NCI-H1417 treated with DMSO at 0.1 percent for 48 hours (cell line): ENCODE measurements at places on chromosomes 1 and 21.

- DNase-seq, result no peak
These were observed 43.2 kb upstream of the PLA2G4A start for GRCh38 chr1:186785503-186785902.

DNA sequence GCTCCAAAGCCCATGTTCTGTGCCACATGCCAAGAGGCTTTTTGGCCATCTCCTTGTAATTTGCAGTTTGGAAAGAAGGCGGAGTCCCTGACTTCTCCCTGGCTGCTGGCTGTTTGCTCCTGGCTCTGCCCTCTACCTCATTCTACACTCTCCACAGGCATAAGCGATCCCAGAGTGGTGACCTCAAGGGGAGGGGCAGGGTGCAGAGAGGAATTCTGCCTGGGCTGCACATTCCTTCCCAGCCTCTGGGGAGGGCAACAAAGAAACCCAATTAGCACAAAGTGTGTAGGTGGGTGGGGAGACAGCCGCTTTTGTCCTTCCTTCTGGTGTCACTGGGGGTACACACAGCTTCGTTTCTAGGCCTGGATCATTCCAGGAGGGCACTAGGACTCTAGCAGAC is 95.3 kb downstream of the HIVEP3 start:
- DNase-seq, result no peak

- DNase-seq, result no peak
These were observed 4.8 kb downstream of the AIRE start for GRCh38 chr21:44290327-44291077.

DNA sequence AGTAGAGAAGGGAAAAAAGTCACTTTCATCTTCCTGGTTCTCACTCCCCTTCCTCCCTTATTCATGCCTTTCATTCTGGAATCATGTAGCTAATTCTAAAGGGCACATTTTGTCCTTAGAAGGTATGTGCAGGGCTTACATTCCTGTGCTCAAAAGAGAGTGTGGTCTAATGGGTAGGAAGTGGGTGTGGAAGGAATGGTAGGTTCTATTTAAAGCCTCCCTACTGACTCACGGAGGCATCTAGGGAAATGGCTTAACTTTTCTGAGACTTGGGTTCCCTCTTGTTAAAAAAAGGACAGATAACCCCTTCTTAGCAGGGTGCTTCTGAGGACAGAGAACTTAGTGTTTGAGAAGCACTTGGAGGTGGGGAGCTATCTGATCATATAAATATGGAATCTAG is 249.3 kb upstream of the DUSP10 start:
- DNase-seq, result no peak

DNA sequence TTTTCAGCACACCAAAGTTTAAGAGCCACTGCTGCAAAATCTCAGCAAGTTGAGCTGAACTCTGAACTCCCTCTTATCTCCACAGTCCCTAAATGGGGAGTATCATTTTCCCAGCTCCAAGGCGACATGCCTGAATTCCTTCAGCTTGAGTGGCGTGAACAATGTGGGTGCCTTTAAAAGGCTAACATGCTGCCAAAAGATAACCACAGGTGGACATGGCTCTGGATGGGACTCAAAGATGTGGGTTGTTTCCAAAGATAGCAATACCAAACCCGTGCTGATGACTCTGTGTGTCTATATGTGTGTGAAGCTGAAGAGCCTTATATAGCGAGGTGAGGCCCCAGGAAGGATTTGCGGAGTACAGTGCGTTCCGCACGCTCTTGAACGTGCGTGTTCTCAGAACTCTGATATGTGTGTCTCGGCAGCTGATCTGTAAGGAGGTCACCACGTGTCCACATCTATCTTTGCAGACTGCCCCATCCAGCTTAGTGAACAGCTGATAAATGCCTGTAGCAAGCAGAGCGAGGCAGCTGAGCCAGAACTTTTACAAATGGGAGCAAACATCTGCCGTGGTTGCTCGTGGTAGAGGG is 189.2 kb downstream of the DYRK1A start:
- DNase-seq, result no peak

DNA sequence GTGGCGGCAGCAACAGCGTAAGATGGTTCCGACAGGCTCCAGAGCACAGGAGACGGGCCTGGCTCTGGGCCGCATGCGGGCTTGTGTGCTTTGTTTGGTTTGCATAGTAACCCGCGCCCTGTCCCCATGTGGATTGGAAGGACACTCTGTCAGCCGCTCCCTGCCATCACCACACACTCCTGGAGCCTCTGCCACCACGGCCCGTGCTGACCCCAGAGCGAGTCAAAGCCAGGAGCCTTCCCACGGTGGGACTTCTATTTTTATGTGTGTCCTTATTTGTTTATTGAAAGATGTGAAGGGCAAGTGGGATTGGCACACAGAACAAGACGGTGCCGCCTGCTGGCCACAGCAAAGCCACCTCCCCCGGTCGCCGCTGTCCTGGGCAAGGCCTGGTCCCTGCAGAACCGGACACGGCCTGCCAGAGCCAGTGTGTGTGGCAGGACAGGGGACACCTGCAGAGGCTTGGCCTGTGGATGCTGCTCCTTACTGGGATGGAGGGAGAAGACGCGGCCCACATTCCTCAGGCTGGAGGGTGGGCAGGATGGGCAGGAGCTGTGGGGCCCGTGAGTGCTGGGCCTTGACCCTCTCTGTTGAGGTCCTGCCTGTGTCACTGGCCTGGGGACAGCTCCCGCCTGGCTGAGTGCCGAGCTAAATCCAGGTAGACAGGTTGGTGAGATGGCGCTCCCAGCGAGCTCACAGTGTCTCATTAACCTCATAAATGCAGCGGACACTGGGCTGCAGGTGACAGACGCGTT is 64.4 kb downstream of the AGPAT3 start:
- no peak for DNase-seq

DNA sequence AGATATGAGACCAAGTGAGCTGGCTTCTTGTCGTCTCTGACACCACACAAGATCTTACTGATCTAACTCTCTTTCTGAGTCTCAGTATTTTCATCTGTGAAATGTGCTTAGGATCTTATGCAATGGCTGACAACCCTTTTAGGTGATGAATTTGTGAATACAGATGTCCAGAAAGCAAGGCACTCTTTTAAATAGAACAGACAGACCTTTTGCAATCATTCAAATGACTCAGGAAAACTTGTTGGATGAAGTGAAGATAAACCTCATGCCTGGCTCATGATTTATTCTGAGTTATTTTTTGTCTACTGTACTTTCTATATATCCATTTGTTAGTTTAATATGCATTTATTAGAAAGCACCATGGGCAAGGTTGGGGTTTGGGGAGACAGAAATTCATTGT is 411.3 kb downstream of the PTPRU start:
- DNase-seq, result no peak

GRCh38 chr1:93710499-93711453 is 29.1 kb upstream of the BCAR3 start:
- DNase-seq, result no peak

DNA sequence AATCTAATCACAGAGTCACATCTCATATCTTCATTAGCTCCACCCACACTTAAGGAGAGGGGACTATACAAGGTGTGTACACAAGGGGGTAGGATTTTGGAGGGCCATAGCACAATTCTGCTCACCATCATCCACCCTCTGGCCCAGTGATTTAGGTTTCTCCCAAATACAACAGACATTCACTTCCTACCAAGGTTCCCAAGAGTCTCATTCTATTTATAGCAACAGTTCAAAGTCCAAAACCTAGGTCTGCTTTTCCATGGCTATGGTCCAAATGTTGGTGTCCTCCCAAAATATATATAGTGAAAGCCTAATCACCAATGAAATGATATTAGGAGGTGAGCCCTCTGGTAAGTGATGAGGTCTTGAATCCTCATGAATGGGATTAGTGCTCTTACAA is 353.2 kb upstream of the PLD5 start:
- DNase-seq, result no peak

DNA sequence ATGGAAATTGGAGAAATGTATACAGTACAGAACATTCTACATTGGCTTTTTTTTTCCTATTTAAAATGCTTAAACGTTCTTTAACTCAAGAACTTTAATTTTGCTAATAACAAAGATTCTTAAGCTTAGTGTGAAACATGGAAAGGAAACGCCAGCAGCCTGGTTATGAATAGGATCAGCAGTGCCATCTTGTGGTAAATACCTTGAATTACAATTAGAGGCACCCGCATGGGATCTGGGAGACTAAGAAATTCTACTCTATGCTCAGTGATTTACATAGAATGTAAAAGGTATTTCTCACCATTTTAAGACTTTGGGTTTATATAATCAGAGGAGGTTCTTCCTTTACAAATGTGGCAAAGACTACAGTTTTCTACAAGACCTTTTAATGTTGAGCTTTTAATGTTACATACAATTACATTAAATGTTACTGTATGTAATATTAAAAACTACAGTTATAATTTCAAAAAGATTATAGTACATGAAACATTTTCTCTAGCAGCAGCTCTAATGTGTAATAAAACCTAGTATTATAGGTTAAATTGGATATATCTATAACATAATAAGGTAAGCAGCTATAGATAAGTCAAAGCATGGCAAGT is 32.1 kb upstream of the APOBEC4 start:
- no peak for DNase-seq

DNA sequence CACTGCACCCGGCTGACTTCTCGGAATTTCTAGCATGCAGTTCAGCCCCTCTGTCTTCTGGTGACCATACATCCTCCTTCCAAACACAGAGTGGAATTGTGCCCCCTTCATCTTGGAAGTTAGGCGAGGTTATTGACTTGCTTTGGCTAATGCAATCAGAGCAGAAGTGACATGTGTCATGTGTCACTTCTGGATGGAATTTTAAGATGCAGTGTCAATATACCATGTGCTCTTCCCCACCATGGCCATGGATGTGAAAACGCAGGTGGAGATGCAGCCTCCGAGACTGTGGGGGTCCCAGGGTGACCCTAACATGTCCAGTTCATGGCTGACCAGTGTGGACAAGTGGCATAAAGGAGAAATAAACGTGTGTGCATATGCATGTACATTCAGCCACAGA is 83.0 kb downstream of the KCNJ6 start:
- DNase-seq, result no peak

GRCh38 chr21:25081096-25081495 is 526.2 kb downstream of the MRPL39 start:
- DNase-seq, result no peak

DNA sequence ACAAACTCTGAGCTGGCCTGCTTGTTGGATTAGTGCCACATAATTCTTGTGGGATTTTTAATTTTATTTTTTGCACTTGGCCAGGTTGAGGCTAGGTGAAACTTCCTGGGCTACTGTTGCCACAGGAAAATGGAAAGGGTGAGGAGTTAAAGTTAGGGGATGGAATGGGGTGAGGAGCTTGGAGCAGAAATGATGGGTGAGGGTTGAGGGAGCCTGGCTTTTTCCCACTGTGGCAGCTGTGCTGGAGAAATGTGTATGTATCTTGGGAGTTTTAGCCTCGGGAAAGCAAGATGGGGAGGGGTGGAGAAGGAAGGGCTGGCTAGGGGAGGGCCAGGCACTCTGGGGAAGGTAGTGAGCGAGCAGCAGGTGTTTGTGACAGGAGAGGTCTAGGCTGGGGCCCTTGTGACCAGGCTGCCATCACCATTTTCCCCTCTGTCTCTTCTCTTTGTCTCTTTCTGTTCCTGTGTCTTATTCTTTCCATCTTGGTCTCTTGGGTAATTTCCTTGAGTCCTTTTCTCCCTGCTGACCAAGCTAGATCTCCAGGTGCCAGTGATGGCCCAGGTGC is 2.0 kb downstream of the ZNF687 start:
- DNase-seq, result no peak

- no peak for DNase-seq
These were observed 9.0 kb downstream of the TTLL10 start for GRCh38 chr1:1182491-1183220.

DNA sequence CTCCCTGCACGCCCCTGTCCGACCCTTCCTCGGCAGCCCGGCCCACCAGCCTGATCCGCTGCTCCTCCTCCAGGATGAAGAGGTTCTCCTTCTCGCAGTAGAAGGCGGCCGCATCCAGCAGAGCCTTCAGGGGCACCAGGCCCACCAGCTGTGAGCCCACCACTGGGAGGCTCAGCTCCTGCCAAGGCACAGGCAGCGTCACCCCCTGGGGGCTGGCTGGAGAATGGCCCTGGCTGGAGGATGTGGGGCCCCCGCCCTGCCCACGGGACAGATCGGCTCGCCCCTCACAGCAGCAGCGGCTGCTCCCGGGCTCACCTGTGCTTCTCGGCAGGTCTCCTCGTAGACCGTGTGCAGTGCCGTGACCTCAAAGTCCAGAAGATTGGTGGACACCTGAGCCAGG is 5.3 kb downstream of the FTCD start:
- no peak for DNase-seq

DNA sequence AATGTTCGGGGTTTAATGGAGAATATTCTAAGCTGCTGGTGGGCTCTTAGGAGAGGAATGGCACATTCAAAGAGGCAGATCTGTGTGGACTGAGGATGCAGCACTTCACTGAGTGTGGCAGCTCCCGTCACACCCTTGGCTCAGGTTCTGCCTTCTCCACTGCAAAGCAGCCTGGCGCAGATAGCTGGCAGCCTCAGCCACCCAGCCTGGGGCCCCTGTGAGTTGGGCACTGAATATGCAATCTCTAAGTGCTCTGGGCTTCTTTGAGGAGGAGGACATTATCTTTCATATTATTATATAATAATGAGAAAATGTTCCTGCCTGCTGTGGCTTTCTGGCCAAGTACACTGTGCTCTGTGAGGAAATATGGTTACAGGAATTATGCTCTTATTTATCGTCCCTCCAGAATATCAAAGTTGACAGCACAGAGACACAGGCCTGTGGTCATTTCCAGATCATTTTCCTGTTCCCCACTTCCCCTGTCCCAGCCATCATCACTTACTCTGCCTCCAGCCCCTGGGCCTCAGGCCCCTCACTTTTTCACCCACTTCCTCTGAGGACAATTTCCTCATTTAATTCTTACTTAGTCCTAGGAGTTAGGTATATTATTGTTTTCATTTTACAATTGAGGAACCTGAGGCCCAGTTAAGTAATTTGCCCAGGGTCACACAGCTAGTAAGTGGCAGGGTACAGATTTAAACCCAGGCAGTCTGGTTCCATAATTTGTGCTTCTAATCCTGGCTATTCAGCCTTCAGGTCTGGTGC is 53.6 kb downstream of the MAB21L3 start:
- no peak for DNase-seq

- no peak for DNase-seq
These were observed 13.5 kb downstream of the OLFML2B start for GRCh38 chr1:162010175-162010506.

DNA sequence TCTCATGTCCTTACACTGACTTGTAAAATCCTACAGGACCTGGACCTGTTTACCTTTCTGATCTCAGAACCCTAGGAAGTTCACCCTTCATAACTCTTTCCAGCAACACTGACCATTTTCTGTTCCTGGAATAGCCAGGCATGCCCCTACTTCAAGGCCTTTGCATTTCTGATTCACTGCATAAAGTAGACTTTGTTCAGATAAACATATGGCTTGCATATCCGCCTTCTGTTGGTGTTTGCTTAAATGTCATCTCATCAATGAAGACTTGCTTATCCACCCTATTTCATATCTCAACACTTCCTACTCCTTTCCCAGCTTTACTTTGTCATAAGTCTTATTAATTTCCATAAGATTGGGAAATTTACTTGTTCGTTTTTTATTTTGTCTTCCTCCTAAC is 57.4 kb downstream of the HSPA13 start:
- DNase-seq, result no peak

DNA sequence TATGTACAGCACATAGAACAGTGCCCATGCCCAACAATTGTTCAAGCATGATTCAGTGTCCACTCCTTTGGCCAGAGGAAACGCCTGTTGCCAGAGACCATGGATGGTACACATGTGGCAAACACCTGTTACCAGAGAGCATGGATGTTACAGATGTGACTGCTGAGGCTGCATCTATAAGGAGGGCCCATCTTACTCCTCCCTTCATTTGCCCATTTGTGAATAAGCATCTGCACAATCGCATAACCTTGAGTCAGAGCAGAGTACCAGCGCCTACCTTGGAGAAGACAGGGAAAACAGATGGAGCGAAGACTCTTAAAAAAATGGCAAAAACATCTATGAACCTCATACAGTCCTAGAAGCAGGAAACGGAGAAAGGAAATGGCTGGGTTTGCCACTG is 36.6 kb upstream of the CACHD1 start:
- no peak for DNase-seq
